ENCODE measurements at places on chromosomes 5 and 9.

- DNase-seq: no peak
Observed at GRCh38 chr9:112145886-112146285, 29.2 kb downstream of the SUSD1 start.

GRCh38 chr9:109939698-109940342, 159.8 kb downstream of the PALM2AKAP2 start:
- DNase-seq: no peak

GRCh38 chr9:79895232-79895631, 323.5 kb downstream of the TLE4 start:
- DNase-seq: no peak

GRCh38 chr9:117771136-117771535, 66.9 kb downstream of the TLR4 start:
- no peak for DNase-seq

GRCh38 chr9:79562749-79563386, 8.9 kb upstream of the TLE4 start:
- DNase-seq: no peak

DNA sequence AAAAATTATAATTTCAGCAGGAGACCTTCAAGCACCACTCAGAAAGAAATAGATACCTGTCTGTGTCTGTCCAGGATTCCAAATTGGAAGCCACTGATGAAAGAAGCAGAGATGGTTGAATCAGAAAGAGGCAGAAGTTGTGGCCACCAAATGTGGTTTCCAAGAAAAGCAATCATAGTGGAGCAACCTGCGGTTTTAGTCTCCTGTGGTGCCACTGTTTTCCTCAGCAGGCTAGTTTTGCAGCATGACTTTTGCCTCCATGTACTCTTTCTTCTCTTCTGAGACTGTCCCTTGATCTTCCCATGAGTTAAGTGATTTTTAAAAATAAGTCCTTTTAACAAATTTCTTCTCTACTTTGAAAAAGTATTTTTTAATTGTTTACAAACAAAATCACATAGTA, 535.8 kb downstream of the CYLC2 start:
- no peak for DNase-seq

Data from activated CD8-positive, alpha-beta memory T cell treated with anti-CD3 and anti-CD28 coated beads for 48 hours (primary cell).